ENCODE measurements at places on chromosomes 16 and 17. TPM values are rescaled to one million over a fixed set of nuclear protein-coding genes. Genes with fewer than 3 reads are reported as not detected.

GRCh38 chr17:78230996-78231935, at the start of gene TMEM235:
Gene TMEM235 (plus strand): TSS chr17:78231631. CDS start chr17:78232024, 393 bp downstream.
- H3K27me3 ChIP-seq, result peaks cover 39% of the 10 kb centered on the region
- no peak within 1 kb of the TSS for H3K4me3 ChIP-seq
- DNase-seq, result no peak
- no peaks in the 10 kb centered on the region for H3K36me3 ChIP-seq
- H3K4me1 ChIP-seq, result peaks cover 23% of the 10 kb centered on the region
- H3K27ac ChIP-seq, result no peak within 1 kb of the TSS

- DNase-seq, result no peak
- H3K27me3 ChIP-seq, result no peaks in the 10 kb centered on the region
- H3K27ac ChIP-seq, result peak overlapping the region; percentile 98
- peaks cover 33% of the 10 kb centered on the region for H3K36me3 ChIP-seq
These were observed 15.3 kb downstream of the ZC3H7A start for GRCh38 chr16:11781773-11782172.

DNA sequence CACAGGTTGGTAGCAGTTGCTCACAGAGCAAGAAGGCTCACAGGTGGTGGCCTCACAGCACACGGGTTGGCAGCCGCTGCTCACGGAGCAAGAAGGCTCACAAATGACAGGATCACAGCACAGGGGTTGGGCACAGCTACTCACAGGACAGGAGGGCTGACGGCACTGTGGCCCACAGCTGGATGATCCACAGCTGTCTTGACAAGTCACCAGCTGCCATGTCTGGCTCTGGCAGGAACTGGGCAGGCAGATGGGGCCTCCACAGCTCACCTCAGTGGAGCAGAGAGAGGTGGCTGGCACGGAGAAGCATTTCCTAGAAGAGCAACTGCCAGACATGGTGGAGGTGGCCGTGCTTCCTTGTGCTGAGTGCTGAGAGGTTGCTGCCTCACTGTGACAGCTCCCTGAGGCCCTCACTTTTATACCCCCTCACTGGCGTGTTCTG, at the start of gene KRTAP16-1:
KRTAP16-1 (minus strand) TSS at position 392 of the 442 bp plus-strand sequence; CDS start at position 336, 56 bp downstream.
- peak; percentile 64 for DNase-seq
- H3K27ac ChIP-seq, result peak within 1 kb of the TSS; percentile 69
- no peaks in the 10 kb centered on the region for H3K27me3 ChIP-seq

DNA sequence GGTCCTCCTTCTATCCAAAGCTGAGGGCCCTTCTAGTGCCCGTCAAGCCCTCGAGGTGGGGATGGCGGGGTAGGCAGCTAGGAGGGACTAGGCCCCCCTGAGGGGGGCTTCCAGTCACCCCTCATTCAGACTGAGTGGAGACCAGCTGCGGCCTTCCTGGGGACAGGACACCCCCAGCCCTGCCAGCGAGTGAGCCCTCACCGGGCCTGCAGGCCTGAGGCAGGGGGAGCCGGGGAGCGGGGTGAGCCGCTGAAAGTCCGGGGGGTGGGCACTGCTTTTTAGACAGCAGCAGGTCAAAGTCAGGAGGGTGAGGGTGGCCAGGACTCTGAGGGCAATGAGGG, 8.7 kb upstream of the KREMEN2 start:
- H3K4me3 ChIP-seq, result no peak overlapping the region
- H3K36me3 ChIP-seq, result no peaks in the 10 kb centered on the region
- H3K4me1 ChIP-seq, result peaks cover 6% of the 10 kb centered on the region
- H3K27ac ChIP-seq, result no peak overlapping the region

GRCh38 chr17:81222906-81223761, at the start of gene CEP131:
Gene CEP131 (minus strand): TSS chr17:81222965. CDS start chr17:81220056, 2,909 bp downstream.
- peak within 1 kb of the TSS; percentile 65 for H3K4me3 ChIP-seq
- peaks cover 5% of the 10 kb centered on the region for H3K36me3 ChIP-seq
- peak; percentile 100 for DNase-seq
- H3K27me3 ChIP-seq, result no peaks in the 10 kb centered on the region

DNA sequence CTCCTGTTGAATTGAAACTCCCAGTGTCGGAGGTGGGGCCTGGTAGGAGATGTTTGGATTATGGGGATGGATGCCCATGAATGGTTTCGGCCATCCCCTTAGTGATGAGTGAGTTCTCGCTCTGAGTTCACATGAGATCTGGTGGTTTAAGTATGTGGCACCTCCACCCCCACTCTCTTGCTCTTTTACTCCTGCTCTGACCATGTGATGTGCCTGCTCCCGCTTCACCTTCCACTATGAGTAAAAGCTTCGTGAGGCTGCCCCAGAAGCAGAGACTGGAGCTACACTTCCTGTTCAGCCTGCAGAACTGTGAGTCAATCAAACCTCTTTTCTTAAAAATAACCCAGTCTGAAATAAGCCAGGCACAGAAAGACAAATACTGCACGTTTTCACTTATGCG, 512.4 kb downstream of the HS3ST4 start:
- no peak overlapping the region for H3K27ac ChIP-seq
- H3K4me1 ChIP-seq, result no peaks in the 10 kb centered on the region
- H3K36me3 ChIP-seq, result no peaks in the 10 kb centered on the region
- H3K4me3 ChIP-seq, result no peak overlapping the region

- H3K4me1 ChIP-seq, result peaks cover 33% of the 10 kb centered on the region
- peaks cover 40% of the 10 kb centered on the region for H3K36me3 ChIP-seq
- H3K4me3 ChIP-seq, result no peak overlapping the region
- no peak for DNase-seq
- no peaks in the 10 kb centered on the region for H3K27me3 ChIP-seq
- H3K27ac ChIP-seq, result no peak overlapping the region
These were observed 4.2 kb downstream of the DPH1 start for GRCh38 chr17:2034157-2034556.

- H3K4me1 ChIP-seq, result no peaks in the 10 kb centered on the region
- no peak for DNase-seq
- H3K36me3 ChIP-seq, result peaks cover 15% of the 10 kb centered on the region
- no peak overlapping the region for H3K4me3 ChIP-seq
These were observed 77.1 kb downstream of the USP31 start for GRCh38 chr16:23072084-23072599.

GRCh38 chr17:65074778-65075250, 18.3 kb upstream of the GNA13 start:
- H3K27ac ChIP-seq, result no peak overlapping the region
- H3K4me1 ChIP-seq, result no peaks in the 10 kb centered on the region
- H3K36me3 ChIP-seq, result peaks cover 3% of the 10 kb centered on the region
- DNase-seq, result no peak

GRCh38 chr16:19505600-19506303, 16.1 kb downstream of the GDE1 start:
- H3K4me1 ChIP-seq, result no peaks in the 10 kb centered on the region
- DNase-seq, result no peak
- H3K27me3 ChIP-seq, result no peaks in the 10 kb centered on the region
- H3K36me3 ChIP-seq, result peaks cover 68% of the 10 kb centered on the region
- H3K27ac ChIP-seq, result no peak overlapping the region

DNA sequence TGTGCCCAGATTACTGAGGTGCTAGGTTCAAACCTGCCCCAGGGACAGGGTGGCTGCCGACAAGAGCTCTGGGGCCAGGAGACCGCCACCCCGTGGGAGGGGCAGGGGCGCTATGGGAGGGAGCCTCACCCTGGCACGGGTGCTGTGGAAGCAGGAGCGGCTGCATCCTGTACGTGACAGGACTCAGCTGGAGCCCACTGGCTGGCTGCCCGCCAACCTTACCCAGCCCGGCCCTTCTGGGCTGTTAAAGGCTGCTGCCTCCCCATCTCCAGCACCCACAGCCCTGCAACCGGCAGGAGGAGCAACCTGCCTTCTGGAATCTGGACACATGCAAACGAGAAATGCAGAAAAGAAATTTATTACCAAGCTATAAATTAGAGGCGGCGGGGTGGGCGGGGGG, 11.2 kb downstream of the PAM16 start:
- DNase-seq, result no peak
- no peaks in the 10 kb centered on the region for H3K27me3 ChIP-seq
- H3K4me3 ChIP-seq, result no peak overlapping the region
- peaks cover 37% of the 10 kb centered on the region for H3K36me3 ChIP-seq

DNA sequence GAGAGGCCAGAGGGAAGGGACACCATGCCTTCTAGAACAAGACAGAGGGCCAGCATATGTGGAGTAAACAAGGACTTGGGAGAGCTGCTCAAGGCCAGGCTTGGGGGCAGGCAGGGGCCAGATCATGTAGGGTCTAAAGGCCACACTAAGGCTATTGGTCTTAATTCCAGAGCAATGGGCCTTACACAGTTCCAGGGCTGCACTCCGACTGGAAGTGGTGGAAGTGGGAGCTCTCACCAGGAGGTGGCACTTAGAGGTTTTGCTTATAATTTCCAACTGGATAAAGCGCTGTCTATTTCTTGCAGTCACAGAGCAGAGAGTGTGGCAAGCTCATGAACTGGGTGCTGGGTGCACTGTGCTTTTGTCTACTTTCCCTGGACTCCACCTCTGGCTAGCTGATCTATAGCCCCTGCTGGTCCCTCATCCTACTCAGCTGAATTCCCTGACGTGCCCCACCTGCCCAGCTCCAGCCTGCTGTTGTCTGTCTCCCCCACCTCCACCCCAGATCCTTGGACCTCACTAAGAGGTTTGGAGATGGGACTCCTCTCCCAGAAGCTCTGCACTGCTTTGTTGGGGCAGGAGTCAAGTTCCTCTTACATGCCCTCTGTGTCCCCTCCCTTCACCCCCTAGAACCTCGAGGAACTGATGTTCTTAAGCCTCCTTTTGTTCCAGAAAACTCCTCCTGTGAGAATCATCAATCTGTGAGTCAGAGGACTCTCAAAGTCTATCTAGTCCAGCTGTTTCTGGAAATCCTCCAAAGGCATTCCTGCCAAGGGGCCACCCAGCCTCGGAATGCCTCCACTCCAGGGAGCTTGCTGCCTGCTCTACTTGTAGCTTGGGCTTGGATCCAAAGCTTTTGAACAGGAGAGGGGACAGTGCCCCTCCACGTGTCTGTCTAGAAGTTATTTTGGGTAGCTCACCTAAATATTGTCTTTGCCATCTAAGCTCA, 48.1 kb upstream of the KSR1 start:
- H3K36me3 ChIP-seq, result no peaks in the 10 kb centered on the region
- no peaks in the 10 kb centered on the region for H3K27me3 ChIP-seq
- no peak for DNase-seq
- no peak overlapping the region for H3K27ac ChIP-seq
- no peak overlapping the region for H3K4me3 ChIP-seq
- H3K4me1 ChIP-seq, result no peaks in the 10 kb centered on the region

DNA sequence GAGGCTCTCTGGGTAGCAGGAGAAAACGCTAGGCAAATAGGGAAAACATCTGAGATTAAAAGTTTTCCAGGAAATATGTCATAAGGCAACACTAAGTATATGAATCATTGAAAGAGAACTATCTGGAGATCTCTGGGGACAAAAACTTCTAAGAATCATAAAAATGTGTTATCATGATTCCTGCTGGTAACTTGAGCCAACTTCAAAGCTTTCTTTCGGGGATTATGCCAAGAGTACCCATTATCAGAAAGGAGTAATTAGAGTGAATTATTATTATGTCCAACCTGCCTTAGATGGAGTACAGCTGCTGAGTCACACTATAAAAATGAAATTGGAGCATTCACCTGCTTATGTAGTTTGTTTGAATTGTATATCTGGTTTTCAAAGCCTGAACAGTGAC, 488.5 kb upstream of the SOX9 start:
- no peaks in the 10 kb centered on the region for H3K36me3 ChIP-seq
- no peak overlapping the region for H3K4me3 ChIP-seq
- H3K27me3 ChIP-seq, result no peaks in the 10 kb centered on the region
- DNase-seq, result no peak

DNA sequence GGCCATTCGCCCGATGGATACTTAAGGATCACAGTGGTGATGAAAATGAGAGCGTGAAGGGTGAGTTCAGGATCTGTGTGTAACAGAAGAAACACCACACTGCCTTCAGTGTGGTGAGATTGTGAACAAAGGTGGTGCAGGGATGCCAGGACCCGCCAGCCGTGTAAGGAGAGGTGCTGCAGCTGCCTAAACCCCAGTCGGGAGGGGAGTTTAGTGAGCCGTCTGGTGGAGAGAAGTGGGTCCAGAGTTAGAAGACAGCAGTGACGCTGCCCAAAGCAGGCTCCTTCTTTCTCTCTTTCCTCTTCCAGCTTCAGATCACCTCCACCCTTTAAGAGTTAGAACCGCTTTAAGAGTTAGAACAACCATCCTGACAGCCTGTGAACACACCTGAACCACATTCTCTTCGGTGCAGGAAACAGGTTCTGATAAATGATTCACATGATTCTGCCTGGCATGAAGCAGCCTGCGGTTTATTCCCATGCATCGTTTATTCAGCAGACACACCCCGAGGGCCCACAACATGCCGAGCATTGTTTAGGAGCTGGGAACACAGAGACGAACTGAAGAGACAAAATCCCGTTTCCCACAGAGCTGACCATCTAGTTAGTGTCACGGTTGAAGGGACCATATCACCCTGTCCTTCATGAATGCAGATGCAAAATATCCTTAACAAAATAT, 84.0 kb upstream of the DNAH17 start:
- no peaks in the 10 kb centered on the region for H3K36me3 ChIP-seq
- no peak overlapping the region for H3K4me3 ChIP-seq
- H3K27me3 ChIP-seq, result no peaks in the 10 kb centered on the region
- H3K27ac ChIP-seq, result no peak overlapping the region

DNA sequence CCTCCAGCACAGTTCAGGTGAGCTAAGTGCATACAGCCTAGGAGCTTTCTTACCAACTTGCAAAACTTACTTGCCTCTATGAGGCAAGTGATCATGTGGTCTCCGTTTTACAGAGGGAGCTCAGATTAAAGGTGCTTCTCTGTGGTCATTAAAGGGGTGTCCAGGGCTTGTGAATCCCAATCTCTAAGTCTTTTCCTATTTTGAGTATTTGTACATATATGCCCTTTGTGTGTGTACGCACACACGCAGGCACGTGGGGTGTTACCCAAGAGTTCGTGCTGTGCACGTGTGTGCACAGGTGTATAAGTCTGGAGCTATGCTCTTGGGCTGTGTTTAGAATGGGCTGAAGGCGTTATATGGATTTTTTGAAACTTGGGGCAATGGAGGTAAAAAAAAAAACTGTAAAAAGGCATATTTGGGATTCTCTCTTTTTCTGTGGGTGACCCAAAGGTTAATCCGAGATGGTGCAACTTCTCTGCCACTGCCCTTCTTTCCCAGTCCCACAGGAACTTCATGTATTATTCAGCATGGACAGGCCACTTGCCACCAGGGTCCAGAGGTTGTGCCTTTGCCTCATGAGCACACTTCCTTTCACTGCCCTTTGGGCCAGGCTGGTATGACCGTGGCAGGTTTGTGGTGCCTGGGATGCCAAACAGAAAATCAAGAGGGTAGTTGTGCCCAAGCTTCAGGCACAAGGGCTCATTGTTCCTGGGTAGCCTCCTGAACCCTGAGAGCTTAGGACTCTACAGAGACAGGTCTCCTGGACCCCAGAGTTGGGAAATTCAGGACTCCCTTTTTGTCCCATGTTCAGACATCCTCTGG, 1.5 kb downstream of the ABCC3 start:
- no peaks in the 10 kb centered on the region for H3K36me3 ChIP-seq
- H3K4me1 ChIP-seq, result peaks cover 9% of the 10 kb centered on the region
- no peak overlapping the region for H3K27ac ChIP-seq
- no peak overlapping the region for H3K4me3 ChIP-seq
- no peak for DNase-seq

Gene CCDC200
- total RNA-seq, result 0.47 TPM

Gene TBC1D3C
- total RNA-seq, result not detected

Gene PRAC1
- not detected for total RNA-seq

Gene PRSS36
- 0.33 TPM for total RNA-seq

Gene ANKRD40CL
- not detected for total RNA-seq
